SK-N-MC (cell line): ENCODE measurements at places on chromosomes 2 and 18.

DNA sequence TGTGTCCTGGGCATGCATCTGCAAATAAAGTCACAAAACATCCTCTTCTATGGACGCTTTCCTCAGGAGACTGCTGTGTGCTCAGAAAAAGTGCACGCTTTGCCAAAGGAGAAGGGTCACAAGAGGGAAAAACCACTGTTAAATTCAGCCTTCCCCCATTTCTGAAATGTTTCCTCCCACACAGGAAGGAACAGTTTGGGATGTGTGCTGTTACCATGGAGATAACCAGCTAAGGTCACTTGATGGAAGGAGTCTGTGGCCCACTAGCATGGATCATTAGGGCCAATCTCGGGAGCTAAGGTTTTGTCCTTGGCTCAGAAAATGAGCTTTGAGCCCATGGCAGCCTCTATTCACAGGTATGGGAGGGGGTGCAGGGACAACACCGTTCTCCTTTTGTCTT, 5.6 kb downstream of the KCNE4 start:
- no peak for DNase-seq

DNA sequence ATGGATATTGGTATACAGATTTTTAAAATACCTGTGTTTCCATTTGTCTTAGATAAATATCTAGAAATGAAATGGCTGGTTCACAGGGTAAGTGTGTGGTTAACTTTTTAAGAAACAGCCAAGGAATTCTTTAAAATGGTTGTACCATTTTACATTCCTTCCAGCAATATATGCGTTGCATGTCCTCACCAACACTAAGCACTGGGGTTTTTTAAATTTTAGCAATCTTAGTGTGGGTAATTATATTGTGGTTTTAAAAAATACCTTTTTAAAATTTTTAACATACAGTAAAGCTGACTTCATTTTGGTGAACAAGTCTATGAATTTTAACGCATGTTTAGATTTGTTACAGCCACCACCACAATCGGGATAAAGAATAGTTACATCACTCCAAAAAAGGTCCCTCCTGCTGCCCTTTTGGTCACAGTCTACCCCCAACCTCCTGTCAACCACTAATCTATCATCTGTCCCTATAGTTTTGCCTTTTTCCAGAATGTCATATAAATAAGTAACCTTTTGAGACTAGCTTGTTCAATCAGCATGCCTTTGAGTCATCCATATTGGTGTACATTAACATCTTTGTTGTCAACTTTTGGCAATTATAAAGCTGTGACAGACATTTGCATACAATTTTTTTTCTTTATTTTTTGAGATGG, 128.1 kb upstream of the MSTN start:
- DNase-seq = no peak

DNA sequence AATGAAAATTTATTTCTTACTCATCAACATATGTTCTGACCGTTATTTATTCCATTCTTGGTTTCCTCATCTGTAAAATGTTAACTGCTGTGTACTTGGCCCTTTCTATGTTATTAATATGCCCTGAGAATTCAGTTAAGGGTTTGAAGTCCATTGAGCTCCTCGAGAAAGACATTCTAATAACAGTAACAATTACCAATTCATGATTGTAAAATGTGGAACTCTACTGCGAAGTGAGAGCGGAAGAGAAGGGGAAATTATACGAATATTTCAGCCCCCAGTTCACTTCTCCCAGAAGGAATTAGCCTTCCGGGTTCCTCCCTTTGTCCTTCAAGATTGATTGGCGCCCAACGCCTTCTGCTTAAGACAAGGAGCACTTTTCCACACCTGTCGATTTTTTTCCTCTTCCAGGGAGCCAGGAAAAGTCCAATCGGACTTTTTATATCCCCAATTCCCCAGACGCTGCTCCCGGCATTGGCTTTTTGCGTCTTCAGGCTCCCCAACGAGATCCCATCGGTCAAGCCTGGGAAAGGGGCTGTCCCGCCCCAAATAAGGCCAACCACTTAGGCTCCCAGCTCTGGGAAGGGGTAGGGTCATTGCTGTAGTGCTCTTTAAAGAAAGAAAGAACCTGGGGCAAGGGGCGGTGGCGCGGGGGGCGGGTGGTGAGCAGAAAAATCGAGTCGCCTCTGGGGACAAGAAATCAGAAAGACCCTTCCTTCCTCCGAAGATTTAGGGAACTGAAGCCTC, 1.6 kb downstream of the DSC2 start:
- no peak for DNase-seq

GRCh38 chr18:59357928-59358327, 1.1 kb downstream of the LMAN1 start:
- DNase-seq = no peak

DNA sequence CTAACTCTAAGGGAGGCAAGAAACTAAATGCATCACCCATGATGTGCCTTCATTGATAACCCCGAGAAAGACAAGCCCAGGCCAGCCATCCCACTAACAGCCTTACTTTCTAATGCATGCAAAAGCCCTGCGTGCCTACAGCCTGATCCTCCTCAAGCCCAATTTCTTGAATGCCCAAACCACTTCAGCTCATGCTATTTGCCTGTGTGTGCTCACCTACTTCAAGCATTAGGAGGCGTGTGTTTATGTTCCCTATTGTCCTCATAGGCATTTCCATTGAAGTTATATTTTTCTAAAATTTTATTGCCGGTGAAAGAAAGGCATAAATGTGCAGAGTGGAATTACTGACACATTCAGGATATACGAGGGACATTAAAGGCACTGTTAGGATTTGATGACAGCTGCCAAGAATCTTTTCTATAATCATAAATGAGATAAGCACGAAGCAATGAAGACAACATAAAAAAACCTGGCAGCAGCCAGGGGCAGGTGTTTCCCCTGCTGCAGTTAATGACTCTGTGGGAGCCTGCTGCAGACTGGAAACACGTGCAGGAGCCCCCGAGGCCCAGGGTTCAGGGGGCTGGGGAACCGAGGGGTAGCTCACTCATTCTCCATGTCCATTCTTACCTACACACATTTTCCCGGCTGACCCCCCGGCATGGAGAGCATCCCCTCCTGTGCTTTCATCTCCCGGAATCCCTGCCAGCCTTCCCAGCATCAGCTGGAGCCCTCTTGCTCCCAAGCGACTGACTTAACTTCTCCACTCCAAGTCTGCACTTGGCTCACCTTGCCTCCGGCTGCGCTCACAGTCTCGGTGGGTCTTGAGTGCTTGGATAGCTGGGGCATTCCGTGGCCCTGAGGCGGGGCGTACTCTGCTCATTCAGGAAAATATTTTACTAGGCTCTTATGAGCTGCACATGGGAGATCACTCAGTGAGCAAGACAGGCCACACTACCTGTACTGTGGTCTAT, 292.3 kb upstream of the SIX2 start:
- DNase-seq = no peak

DNA sequence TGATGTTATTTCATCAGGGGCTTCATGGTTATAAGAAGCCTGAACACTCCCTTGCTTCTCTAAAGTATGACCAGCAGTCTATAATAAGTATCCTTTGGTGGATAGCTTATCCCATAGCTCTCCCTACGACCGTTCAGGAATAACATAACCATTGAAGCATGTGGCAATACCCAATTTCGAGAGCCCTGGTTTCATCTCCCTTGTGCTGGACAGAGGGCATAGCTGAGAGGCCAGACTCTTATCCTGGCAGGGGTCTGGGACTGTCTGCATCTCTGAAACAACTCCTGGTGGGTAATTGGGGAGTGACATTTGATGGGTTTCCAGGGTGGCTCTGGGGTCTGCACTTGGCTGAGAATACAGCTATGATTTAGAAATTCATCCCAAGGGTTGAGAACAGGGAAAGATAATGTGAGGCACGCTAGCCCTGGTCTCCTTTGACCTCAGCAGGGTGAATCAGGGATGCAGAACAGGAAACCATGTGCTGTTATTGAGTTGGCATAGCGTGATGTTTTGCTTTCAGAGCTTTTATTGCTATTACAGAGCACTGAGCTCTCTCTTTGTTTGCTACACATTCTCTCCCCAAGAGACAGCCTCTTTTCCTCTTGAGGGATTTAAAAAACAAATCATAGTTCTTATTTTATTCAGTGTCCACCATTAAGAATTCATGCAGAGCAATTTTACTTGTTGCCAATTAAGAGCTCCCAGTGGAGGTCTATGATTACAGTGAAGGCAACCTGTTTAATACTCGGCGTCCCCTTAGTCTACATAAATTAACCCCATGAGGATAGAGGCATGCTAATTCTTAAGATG, 274.5 kb downstream of the NCKAP5 start:
- no peak for DNase-seq

DNA sequence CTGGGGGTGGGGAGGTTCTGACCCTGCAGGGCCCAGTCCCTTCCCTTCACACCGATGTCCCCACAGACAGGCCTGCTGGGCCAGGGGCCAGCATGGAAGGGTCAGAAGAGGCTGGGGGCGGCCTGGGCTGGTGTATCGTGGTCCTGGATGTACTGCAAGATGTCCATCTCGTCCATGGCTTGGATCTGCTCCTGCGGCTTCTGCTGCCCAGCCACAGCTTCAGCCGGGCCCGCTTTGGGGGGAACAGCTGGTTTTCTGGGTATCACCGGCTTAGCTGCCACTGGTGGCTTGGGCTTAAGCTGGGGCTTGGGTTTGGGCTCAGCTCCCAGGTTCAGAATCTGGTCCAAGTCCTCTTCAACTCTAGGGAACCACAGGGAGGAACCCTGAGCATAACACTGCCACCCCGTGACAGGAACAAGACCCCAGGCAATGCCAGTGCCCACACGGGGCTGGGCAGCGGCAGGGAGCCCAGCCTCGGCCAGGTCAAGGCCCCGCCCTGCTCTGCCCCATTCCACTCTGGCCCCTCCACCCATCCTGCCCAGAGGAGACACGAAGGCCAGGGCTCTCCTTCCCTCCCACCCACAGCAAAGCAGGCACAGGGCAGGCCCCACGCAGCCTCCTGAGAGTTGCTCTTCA, 31.9 kb downstream of the HS1BP3 start:
- DNase-seq = no peak

DNA sequence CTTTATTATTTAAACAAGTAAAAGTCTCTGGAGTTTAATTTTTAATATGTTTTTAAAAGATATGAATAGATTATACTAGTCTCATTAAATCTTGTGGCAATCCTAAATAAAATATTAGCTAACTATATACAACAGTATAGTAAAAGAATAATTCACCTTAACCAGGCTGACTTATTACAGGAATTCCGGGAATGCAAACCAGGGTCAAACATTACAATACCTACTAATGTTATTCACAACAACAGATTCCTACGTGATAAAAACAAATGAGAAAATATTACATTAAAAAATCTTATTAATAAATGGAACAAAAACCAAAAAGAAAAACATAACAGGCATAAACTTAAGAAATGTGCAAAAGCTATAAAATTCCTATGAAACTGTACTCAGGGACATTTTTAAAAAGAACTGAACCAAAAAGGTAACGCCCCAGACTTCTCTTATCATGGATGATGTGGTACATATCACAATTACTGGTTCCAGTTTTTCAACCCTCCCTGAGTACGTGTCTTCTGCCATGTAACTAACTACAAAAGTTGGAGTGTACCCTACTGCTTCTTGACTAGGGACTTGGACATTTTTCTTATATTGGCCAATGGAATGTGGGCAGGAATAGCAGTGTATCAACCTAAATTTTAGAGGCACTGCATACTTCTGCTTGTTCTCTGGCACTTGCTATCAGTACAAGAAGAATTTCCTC, 20.2 kb downstream of the TTC21B start:
- no peak for DNase-seq

DNA sequence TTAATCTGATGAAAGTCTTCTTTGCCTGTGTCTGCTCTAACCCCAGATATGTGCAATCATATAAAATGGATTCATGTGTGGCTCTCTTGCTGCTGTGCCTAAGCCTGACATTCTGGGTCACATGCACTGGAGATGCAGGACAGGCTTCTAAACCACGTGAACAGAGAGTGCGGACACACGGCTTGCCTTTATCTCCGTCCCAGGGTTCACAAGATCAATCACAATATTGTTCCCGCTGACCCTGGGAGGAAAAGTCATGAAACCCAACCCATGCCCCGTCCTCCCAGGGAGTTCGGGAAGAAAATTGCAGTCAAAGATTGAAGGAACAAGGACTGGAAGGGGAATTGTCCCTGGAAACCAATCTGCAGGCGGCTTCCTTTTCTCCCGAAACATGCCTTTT, 74.8 kb downstream of the VAPA start:
- DNase-seq = no peak

DNA sequence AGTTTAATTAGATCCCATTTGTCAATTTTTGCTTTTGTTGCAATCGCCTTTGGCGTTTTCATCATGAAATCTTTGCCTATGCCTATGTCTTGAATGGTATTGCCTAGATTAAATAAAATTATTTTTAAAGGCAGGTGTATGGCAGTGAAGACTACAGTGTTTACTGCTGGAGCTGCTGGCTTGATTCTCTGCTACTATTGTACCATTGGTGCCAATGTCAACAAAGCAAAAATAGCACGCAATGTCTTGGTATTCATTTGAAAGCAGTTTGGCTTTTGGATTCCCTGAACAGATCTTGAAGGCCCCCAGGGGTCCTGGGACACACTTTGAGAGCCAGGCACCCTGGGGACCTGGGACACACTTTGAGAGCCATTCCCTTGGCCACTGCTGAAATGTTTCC, 125.4 kb upstream of the ACKR3 start:
- no peak for DNase-seq

- DNase-seq = no peak
These were observed 69.4 kb upstream of the SMAD7 start for GRCh38 chr18:49020129-49020528.

- no peak for DNase-seq
These were observed 63.5 kb downstream of the CAVIN2 start for GRCh38 chr2:191783416-191783815.

DNA sequence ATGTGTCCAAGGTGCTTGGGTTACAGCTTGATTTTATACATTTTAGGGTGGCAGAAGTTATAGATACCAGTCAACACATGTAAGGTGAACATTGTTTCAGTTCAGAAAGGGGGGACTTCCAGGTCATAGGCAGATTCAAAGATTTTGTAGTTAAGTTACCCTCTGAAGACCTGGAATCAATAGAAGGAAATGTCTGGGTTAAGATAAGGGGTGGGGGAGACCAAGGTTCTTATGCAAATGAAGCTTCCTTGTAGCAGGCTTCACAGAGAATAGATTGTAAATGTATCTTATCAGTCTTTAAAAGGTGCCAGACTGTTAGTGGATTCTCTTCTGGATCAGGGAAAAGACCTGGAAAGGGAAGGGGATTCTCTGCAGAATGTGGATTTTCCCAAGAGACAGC, 42.4 kb downstream of the BMPR2 start:
- no peak for DNase-seq

GRCh38 chr2:10308866-10309265, 6.2 kb downstream of the HPCAL1 start:
- no peak for DNase-seq

DNA sequence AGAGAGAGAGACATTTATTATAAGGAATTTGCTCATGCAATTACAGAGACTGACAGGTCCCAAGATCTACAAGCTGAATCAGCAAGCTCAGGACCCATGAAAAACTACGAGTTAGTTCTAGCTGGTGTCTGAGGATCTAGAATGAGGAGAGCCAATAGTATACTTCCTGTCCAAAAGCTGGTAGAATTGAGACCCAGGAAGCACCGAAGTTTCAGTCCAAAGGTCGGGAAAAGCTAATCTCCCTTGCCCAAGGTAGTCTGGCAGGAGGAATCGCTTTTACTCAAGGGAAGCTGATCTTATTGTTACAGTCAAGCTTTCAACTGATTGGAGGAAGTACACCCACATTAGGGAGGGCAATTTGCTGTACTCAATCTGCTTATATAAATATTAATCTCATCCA, 389.6 kb downstream of the ADCYAP1 start:
- no peak for DNase-seq
